ENCODE measurements at places on chromosomes 16 and 17. TPM values are rescaled to one million over a fixed set of nuclear protein-coding genes. Genes with fewer than 3 reads are reported as not detected.

AXIN2 gene
- 2.4 TPM for total RNA-seq

PLK1 gene
- 94.8 TPM for total RNA-seq

FBXW10B gene
- total RNA-seq = 0.54 TPM

SNX20 gene
- 0.10 TPM for total RNA-seq

OR1F1 gene
- 0.26 TPM for total RNA-seq

DNA sequence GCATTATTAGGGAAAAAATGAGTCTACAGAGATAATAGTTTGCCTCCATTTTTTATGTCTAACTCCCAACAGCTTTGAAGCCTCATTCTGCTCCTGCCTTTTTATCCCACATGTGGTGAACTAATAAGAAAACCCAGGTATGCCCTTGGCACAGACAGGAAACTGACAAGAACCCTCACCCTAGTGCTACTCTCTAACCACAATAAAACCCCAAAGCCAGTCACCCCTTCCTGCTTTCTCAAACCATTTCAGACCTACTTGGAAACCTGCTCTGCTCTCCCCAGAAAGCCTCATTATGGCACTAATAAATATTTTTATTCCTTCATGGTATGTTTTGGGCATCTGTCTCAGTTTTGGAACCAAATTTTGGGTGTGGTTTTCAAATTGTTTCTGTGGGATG lies 3.9 kb upstream of the MARVELD3 start:
- DNase-seq = no peak
- no peak overlapping the region for H3K4me3 ChIP-seq
- peaks cover 2% of the 10 kb centered on the region for H3K36me3 ChIP-seq
- no peaks in the 10 kb centered on the region for H3K4me1 ChIP-seq
- H3K27ac ChIP-seq = no peak overlapping the region
- peaks cover 2% of the 10 kb centered on the region for H3K27me3 ChIP-seq

GRCh38 chr16:19104607-19105006 lies 9.2 kb upstream of the ITPRIPL2 start:
- DNase-seq = no peak
- H3K36me3 ChIP-seq = no peaks in the 10 kb centered on the region
- H3K4me1 ChIP-seq = peaks cover 10% of the 10 kb centered on the region
- H3K27ac ChIP-seq = no peak overlapping the region
- no peaks in the 10 kb centered on the region for H3K27me3 ChIP-seq

DNA sequence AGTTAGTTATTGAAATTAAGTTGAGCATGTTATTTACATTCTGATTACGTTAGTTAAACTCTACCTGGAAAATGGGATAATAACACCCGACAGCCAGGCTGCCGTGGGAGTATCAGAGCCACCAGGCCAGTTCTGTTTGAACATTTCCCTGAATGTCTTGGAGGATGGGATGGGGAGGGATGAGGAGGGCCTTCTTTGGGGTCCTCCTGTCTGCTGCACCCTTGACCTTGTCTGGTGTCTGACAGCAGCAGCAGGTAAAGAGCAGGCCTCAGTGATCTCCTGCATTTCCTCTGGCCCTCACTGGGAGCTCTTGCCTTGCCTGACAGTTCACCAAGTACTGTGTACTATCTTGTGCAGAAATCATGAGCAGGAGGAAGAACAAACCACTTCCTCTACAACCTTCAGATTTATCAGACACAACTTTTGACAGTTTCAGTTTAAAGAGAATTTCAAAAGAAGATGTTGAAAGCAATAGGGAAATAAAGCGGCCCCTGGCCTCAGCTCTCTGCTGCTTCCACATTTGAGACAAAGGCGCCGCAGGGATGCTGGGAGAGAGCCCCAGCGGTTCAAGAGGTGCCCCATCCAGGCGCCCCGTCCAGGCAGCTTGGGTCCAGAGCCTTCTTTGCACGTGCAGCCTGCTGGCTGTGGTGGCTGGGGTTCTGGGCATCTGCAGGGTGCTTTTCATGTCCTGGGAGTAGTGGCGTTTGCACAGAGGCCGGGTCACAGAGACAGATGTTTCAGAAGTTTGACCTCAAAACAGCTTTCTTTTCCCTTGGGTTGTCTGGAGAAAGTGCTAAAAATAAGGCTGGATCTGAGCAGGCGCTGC lies 25.3 kb downstream of the CMIP start:
- H3K4me3 ChIP-seq = no peak overlapping the region
- no peaks in the 10 kb centered on the region for H3K27me3 ChIP-seq
- no peak for DNase-seq
- peaks cover 6% of the 10 kb centered on the region for H3K4me1 ChIP-seq

- H3K27me3 ChIP-seq = no peaks in the 10 kb centered on the region
- H3K27ac ChIP-seq = no peak overlapping the region
- H3K4me1 ChIP-seq = no peaks in the 10 kb centered on the region
- H3K36me3 ChIP-seq = no peaks in the 10 kb centered on the region
- H3K4me3 ChIP-seq = no peak overlapping the region
These were observed 11.7 kb upstream of the SLC38A8 start for GRCh38 chr16:84054271-84054670.

- H3K27ac ChIP-seq = no peak overlapping the region
- peaks cover 2% of the 10 kb centered on the region for H3K4me1 ChIP-seq
- H3K36me3 ChIP-seq = no peaks in the 10 kb centered on the region
- H3K27me3 ChIP-seq = no peaks in the 10 kb centered on the region
These were observed 26.4 kb upstream of the RMI2 start for GRCh38 chr16:11318817-11319216.
